ENCODE measurements at places on chromosomes 1 and 21.

GRCh38 chr1:78540048-78540447 is 49.3 kb downstream of the PTGFR start:
- DNase-seq, result no peak

DNA sequence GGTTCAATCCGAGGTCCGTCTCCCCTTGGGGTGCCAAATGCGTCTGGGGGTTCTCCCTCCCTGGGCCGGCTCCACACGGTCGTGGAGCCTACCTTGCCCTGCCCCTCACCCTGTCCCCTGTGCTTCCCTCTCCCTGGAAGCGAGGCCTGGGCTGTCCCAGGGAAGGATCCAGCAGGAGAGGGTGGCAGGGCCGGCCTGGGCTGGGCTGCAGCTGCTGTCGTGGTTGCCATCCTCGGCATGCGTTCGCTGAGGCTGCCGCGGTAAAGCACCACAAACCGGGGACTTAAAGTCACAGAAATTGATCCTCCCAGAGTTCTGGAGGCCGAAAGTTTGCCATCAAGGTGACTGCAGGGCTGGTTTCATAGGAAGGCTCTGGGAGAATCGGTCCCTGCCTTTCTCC is 123.0 kb upstream of the TMPRSS2 start:
- no peak for DNase-seq

- no peak for DNase-seq
Measured at GRCh38 chr1:151050051-151050688, 2.6 kb downstream of the C1orf56 start.

- DNase-seq, result no peak
Measured at GRCh38 chr1:11964656-11965055, 15.6 kb upstream of the MFN2 start.

- no peak for DNase-seq
Measured at GRCh38 chr1:97365026-97365425, 555.8 kb downstream of the DPYD start.

DNA sequence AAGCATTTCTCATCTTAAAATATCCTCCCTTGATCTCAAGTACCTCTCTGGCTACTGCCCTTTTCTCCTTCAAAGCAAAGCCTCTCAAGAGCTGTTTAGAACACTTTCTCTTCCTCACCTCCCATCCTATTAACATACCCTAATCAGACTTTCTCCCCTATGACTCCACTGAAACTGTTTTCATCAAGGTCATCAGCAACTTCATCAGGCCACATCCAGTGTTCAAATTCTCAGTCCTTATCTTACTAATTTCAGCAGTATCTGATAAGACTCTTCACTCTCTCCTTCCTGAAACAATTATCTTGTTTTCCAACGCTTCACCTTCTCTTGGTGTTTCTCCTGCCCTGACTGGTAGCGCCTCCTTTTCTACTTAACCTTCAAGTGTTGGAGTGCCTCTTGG is 1.5 kb upstream of the RAP1A start:
- no peak for DNase-seq

- DNase-seq, result no peak
Measured at GRCh38 chr1:162856260-162856659, 4.7 kb downstream of the CCDC190 start.

GRCh38 chr1:228277491-228278431 is 69.9 kb downstream of the OBSCN start:
- DNase-seq, result no peak

DNA sequence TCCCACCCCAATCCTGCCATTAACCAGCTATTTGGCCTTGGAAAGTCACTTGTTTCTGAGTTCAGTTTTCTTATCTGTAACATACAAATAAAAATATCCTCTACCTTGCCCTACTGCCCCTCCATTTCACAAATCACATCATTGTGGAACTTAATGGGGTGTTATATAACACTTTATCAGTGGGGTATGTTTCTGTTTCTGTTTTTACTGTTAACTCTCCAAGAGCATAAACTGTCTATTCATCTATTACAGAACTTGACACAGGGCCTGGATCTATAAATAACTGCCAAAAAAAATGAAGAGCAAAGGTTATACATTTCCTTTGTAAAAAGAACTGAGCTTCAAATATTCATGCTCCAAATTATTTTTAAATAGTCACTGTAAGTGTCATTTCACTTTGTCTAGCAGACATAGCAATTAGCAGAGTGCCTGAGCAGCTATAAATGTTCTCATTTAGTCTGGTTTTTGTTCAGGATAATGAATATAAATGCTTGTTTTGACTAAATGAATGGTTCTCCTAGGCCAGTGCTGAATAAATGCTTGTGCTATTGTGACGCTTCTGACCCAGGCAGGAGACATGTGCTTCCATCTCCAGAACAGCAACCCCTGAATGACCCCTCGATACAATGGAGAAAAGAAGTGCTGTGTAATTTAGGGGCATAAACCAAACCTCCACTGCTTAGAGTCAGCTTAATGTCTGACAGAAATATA is 7.4 kb downstream of the PIGM start:
- DNase-seq, result no peak

DNA sequence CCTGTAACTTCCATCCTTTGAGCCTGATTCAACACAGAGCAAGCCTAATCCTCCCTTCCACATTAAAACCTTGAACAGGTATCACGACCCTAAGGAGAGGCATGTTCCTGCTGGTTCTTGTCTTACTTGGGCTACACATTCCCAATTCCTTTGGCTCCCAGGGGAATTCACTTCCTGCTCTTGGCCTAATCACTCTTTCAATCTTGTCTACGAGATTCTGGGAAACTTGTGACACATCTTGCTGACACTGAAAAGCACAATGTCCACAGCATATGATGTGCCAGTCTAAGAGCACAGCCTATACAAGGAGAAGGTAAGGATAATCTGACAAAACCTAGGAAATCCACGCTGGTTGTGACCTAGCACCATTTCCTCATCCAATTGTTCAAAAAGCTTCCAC is 163.9 kb downstream of the GABPA start:
- DNase-seq, result no peak

- no peak for DNase-seq
Measured at GRCh38 chr1:82785268-82785790, 984.6 kb downstream of the ADGRL2 start.

DNA sequence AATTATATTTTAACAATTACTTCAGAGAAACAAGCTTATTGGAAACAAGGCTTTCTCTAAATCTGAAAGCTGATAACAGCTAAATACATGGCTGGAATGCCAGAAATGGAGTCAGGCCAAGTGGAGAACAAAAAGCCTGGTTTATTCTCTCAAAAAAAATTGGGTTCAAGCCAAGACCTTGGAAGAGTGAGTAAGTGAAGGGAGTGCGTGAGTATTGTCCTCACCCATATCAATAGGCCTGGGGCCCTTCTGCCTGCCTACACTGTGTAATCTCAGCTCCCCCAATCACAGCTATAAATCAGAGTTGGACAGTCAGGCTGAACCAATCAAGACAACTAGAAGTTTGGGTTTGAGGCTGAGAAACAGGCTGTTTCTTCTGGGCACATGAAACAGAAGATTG is 7.4 kb downstream of the KYAT3 start:
- DNase-seq, result peak; percentile 34

DNA sequence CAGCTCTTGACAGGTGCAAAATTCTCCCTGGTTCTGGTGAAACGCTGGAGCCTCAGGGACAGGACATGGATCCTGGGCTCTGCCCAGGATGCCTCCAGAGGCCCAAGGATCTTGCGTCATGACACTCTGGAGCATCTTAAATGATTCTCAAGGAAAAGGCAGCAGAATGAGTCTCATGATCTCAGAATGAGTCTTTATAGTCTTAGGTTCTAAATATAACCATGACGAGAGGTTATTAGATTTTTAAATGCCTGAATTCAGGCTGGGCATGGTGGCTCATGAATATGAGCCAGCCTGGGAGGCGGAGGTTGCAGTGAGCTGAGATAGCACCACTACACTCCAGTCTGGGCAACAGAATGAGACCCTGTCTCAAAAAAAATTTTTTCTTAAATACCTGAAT is 55.5 kb downstream of the ECE1 start:
- no peak for DNase-seq

DNA sequence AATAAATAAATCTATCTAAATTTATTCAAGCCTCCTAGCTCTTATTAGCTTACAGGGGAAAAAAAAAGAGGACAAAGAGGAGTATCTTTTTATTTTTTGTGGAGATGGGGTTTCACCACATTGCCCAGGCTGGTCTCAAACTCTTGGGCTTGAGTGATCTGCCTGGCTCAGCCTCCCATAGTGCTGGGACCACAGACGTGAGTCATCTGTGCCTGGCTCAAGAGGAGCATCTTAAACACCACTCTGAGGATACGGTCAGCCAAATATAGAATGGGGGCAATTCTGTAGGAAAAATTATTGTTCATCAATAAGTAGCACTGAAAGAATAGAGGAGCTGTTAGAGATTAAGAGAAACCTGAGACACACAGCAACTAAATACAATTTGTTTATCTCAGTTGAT is 24.1 kb downstream of the SLC45A3 start:
- no peak for DNase-seq

DNA sequence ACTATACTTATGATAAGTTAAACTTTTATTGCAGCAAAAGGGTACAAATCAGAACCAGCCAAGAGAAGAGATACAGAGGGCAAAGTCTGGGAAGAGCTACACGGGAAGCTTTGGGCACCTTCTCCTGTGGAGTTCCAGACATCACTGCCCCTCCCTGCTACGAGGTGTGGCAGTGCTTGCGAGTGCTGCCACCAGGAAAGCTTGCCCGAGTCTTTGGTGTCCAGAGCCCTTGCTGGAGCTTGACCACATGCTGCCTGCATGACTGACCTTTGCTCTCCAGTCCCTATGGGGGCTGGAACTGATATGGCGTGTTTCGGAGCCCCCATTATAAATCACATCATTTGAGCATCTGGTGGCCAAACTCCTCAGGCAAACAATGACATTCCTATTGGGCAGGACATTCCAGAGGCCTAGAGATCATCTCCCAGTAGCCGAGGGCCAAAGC is 23.4 kb downstream of the PLEKHO1 start:
- no peak for DNase-seq

DNA sequence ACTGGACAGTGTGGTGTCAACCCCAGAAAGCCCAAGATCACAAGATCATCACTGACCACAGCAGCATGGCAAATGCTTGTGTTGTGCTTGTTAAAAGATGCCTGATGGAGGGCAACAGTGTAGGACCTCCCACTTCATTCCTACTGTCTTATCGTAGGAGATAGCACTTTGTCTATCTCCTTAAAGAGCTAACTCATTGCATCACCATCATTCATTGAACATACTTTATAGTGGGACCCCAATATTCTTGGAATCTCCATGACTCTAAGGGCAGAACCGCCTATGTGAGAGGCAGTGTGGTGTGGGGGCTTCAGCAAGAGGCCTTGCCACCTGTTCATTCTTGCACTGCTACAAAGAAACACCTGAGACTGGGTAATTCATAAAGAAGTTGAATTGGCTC is 5.0 kb upstream of the SH2D1B start:
- DNase-seq, result no peak

DNA sequence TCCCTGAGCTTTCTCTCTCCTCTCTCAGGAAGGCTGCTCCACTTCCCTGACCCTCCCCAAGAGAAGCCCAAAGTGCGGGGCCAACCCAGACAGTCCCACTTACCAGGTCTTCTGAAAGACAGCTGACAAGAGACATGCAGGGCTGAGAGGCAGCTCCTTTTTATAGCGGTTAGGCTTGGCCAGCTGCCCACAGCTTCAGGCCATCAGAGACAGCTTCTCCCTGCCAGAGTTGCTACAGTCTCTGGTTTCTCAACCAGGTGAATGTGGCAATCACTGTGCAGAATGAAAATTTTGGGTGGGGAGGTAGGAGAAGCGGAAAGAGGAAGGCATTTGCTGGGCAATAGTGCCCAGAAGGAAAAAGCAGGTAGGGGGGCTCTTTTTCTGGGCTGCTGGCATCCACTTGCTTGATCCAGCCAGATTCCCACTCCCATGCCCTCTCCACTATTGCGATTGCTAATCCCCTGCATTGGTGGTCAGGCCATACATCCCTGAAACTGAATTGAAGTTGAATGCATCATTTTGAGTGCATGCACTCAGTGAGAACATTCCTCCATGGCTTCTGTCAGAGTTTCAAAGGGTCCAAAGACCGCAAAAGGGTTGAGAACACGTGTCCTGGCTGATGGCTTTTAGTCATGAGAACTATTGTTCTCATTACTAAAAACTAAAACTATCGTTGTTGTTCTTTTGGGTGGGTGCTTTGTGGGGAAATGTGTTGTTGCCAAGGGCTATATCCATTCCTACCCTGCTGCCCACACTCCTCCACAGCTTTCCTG is at the start of gene S100A8:
TSS of gene S100A8 (minus strand) at position 136 of the 773 bp plus-strand sequence. CDS start 538 bp downstream, outside the sequence.
- DNase-seq, result no peak

DNA sequence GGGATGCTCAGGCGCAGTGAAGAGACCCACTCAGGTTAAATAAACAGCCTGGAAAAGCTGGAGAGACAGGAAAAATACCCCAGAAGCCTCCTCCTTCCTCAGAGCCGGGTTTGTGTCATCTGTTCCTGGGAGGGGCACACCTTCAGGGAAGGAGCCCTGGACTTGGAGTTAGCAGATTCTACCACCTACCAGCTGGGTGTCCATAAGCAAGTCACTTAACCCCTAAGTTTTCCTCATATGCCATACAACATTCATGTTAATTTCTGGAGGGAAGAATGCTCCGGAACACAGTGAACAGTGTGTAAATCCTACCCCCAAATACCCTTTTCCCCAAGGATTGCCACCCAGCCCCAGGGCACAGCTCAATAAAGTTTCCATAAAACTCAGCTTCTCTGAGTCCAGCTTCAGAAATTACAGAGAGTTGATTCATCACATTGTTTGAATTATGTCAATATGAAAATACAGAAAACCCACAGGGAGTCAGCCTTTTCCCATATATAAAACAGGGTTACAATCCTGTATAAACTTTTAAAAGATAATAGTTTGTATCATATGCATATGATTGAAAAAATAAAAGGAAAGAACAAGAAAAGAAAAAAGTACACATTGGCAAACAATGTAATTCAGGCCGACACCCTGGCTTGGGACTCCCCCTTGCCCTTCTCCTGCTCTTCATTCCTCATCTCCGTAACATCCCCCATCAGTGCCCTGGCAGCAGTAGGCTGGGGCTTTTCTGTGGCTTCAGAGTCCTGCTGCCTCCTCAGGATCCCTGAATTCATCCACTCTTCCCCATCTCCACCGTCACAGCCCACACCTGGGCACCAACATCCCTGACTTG is 291.8 kb upstream of the USP24 start:
- DNase-seq, result no peak

GRCh38 chr1:198465201-198466144 is 75.0 kb downstream of the ATP6V1G3 start:
- DNase-seq, result no peak

- no peak for DNase-seq
Measured at GRCh38 chr1:43590388-43590925, 59.5 kb upstream of the KDM4A start.

DNA sequence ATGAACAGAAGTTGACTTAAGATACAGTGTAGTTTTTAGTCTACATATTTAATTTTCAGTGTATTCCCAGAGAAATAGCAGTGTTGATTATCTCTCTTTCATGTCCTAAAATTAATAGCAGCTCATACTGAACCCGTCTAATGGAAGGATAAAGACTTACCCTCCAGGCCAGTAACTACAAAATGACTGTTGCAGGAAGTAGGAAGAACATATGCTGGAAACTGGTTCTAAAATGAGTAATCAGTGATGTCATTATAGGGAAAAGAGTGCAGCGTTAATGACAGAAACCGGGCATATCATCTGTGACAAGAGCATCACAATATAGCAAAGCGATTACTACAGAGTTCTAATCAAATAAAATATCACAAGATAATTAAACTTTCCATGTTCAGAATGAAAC is 385.5 kb downstream of the SMYD3 start:
- DNase-seq, result no peak

GRCh38 chr21:37868446-37869295 is 47.6 kb downstream of the KCNJ6 start:
- DNase-seq, result no peak

All from nucleus accumbens (tissue), 56 donors.